ENCODE measurements at places on chromosomes 12 and 14.
A peak's percentile ranks its signal among the peaks of the same experiment; 100 is the strongest.

- DNase-seq = peak; percentile 52
Measured at GRCh38 chr14:94458558-94459205, 6.1 kb upstream of the SERPINA11 start.

GRCh38 chr14:46377305-46377704 is 274.3 kb downstream of the RPL10L start:
- no peak for DNase-seq

GRCh38 chr14:90428676-90429075 is 31.8 kb downstream of the CALM1 start:
- peak; percentile 30 for DNase-seq

DNA sequence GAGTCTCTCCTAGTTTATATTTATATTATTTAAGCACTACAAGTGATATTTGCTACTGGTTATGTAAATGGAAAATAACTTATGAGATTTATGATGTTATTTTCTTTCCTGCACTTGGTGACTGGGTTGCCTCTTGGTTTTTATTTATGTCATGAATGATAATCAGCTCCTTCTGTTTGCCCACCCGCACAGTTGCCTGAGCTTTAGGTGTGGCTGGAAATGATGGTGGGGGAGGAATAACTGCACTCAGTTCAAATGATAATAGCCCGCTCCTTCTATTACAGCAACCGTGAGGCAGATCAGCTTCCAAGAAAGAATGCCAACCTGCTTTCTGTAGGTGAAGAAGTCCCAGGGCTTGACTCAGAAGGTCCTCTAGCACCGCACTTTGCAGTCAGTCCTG is 190.2 kb upstream of the CAND1 start:
- DNase-seq = no peak

DNA sequence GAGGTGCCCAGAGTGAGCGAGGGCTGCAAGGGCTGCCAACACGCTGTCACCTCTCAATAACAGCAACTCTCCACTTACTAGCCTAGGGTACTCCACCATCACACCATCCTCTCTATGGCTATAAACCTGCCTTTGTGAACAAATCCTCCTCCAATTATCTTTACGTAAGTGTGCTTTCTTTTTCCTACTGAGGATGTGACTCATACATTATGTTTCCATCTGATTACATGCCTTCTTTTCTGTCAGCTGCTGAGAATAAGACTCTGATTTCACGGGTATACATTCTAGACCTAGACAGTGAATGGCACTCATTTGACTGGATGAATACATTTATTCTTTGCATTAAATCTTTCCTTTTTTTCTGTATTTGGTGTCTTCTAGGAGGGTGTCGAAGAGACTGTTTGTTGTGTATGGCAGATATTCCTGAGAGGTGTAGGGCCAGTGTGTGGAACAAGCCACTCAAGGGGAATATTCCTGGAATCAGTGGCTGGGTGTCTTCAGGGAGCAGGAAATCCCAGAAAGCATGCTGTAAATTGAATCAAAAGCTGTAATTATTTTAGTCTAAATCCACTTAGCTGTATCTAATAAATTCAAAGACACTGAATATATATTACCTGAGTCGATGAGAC is 327.3 kb upstream of the TMTC1 start:
- no peak for DNase-seq

- no peak for DNase-seq
Measured at GRCh38 chr12:10618338-10618987, 5.1 kb upstream of the MAGOHB start.

GRCh38 chr14:100609331-100609870 is 22.2 kb upstream of the BEGAIN start:
- DNase-seq = no peak

GRCh38 chr14:31320216-31320615 is 100.1 kb downstream of the HEATR5A start:
- DNase-seq = no peak

DNA sequence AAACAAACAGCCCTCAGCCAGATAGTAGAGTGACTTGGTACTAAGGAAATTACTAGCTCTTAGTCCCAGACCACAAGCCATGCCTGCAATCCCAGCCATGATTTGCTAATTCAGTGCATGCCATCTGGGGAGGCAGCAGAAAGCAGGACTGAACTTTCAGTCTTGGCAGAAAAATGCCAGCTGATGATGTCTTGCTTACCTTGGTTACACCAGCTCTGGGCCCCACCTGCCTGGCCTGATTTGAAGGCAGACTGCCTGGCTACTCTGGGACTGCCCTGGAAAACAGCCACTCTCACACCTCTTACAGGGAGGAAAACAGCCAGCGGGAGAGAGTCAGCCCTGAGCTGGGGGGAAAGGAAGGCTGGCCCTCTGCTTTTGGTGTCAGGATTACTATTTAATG is 4.6 kb upstream of the UNC119B start:
- no peak for DNase-seq

DNA sequence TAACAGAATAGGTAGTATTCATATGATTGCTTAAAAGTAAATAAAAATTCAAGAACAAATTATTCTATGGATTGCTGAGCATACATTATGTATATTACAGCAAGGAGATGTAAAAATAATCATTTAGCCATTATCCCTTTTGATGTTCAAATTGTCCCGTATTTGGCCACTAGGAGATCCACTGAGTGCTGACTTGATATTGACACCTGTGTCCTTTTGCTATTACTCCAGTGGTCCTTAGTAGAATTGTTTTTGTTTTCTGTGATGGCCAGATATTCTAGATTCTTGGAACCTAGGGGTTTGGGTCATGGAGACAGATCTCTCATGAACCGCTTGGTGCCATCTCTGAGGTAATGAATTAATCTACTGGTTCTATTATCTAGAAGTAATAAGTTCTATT is 16.8 kb downstream of the ERO1A start:
- DNase-seq = peak; percentile 23

- no peak for DNase-seq
Measured at GRCh38 chr14:80535171-80535570, 323.9 kb upstream of the DIO2 start.

DNA sequence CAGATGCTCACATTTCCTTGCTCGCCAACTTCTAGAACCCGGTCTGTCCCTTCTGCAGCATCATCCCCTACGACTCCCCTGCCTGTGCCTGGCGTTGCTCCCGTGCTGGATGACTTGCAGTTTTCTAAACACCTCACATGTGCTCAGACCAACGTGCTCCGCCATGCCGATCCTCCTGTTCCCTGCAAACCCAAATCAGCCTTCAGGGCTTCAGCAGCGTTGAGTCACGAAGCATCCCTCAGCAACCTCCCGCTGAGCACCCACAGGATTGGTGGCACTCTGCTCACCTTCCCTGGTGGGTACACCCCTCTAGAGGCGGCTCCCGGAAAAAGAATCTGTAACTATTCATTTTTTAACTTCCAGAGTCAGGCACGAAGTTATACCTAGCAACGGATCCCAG is 2.8 kb upstream of the PIWIL1 start:
- no peak for DNase-seq

- DNase-seq = no peak
Measured at GRCh38 chr12:67299926-67300325, 30.8 kb downstream of the CAND1 start.

GRCh38 chr12:121494093-121494787 is 86.6 kb downstream of the KDM2B start:
- peak; percentile 72 for DNase-seq

DNA sequence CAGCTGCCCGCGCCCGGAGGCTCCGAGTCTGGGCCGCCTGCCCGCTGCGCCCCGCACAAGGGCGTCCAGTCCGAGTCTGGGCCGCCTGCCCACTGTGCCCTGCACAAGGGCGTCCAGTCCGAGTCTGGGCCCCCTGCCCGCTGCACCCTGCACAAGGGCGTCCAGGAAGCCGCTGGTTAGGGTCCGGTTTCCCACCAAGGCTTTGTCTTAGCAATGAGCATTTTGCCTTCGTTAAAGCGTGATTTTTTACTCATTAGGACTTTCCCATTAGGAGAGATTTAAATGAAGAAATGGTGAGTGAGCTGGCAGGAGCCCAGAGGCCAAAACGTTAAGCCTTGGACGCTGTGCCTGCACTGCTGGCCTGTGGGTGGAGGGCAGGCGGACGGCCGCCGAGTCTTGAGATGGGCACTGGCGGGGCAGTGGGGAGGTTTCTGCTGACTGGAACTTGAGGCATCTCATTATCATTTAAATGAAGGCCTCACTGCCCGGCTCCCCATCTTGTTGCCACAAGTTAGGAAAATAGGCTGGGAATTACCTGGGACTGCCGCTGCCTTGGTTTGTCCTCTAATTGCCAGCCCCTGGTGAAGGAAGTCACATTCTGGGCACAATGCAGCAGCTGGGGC is 36.0 kb downstream of the FBRSL1 start:
- DNase-seq = no peak

- DNase-seq = no peak
Measured at GRCh38 chr14:86513056-86513455, 983.1 kb downstream of the FLRT2 start.

- no peak for DNase-seq
Measured at GRCh38 chr14:41120402-41120801, 486.3 kb upstream of the LRFN5 start.

- no peak for DNase-seq
Measured at GRCh38 chr12:13805041-13805440, 176.4 kb downstream of the GRIN2B start.

DNA sequence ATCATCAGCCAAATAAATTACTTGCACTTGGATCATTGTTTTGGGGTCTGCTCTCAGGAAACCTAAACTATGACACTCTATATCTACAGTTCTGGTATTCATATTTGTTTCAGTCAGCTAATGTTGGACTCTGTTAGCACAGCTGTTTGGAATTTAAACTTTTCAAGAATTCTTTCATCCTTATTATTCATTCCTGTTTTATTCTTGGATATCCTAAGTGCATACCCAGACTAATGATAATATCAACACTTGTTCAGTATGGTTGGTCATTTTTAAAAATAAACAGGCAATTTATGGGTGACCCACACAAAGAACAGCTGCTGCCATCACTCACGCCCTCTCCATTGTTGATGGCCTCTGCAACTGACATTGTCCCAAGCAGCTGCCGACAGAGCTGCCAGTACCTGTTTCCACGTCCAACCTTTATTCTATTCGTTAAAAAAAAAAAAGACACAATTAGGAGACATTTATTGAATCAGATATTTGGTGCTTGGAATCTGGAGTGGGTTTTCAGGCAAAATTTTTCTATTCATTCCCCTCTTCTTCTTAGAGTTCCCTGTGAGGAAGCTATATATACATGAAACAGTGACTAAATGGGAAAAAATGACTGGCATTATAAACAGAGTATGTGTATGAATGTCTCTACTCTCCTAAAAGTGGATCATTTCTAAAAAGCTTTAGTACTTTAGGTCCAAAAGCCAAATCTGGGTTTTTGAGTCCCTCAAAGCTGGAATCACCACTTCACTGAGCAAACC is 252.1 kb upstream of the NAV3 start:
- no peak for DNase-seq

GRCh38 chr12:6840761-6841515 is at the start of gene GNB3:
Gene GNB3 (plus strand): TSS chr12:6840925. CDS start chr12:6841288, 363 bp downstream.
- DNase-seq = no peak

DNA sequence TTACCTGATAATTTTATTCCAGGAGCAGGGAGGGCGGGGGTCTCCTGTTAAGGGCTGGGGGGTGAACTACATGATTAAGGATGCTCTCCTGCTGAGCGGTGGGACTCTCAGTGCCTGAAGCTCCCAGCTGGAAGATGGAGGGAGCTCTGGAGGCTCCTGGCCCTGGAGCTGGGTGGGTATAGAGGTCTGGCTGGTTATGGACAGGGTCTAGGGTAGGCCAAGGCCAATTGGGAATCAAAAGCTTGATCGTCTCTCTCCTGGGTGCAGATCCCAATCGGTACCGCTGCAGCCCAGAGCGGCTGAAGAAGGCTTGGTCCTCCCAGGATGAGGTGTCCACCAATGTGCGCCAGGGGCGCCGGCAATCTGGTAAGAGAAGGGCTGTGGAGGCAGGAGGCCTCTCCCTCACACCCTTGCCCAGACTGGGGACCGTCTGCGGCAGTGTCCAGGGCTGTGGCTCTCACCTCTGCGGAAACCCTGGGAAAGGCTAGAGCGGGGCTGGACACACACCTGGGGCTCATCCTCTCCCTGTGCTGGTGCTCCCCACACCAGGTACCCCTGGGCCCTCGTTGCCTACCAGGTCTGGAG is 28.4 kb downstream of the PLEKHG3 start:
- DNase-seq = no peak

DNA sequence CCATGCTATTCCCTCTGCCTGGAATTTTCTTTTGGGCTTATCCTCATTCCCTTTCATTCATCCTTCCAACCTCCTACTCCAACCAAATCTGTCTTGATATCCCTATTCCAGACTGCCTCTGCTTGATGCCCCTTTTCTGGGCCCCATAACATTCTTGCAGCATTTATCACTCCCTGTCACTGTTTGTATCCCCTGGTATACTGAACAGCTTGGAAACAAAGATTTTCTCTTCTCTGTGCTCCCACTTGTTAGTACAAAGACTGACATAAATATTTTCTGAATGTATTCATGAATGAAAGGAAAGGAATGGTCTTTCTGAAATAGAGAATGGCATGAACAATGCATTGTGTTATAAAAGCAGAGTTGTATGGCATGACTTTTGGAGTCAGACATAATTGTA is 7.5 kb downstream of the IRAK4 start:
- DNase-seq = no peak

DNA sequence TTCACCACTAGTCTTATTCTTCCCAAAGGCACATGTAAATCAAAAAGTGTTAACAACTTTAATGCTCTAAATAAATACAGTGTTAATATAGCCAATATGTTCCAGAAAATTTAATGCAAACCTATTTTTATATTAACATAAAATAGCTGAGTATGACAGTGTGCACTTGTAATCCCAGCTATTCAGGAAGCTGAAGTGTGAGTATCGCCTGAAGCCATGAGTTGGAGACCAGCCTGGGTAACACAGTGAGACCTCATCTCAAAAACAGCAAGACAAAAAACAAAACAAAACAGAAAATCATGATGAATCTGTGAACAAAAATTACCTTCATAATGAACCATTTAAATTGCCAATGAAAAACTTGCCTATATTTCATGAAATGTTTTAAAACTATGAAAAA is 798.9 kb downstream of the SLC6A15 start:
- no peak for DNase-seq

- DNase-seq = no peak
Measured at GRCh38 chr14:105358140-105358846, 40.0 kb upstream of the TEX22 start.

DNA sequence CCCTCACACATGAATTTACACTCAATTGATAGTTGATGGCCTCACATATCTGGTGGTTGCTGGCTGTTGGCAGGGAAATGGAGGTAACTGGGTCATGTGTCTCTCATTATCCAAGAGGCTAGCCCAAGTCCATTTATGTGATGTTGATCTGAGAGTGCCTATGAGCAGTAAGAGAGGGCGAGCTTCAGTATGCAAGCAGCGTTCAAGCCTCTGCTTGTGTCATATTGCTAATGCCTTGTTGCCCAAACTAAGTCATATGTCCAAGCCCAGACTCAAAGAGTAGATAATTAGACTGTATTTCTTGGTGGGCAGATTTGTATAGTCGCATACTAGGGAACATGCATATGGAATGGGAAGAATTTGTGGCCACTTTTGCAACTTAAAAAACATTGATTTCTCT is 83.8 kb upstream of the DACT1 start:
- no peak for DNase-seq

GRCh38 chr14:61586544-61587055 is 108.7 kb upstream of the HIF1A start:
- no peak for DNase-seq

Data from NB4 (cell line).